Left forelimb (tissue), 1 donor: ENCODE measurements at places on chromosomes 12 and 14.
A peak's percentile ranks its signal among the peaks of the same experiment; 100 is the strongest.

- DNase-seq, result peak; percentile 66
Measured at GRCh38 chr12:53224061-53224896, 7.7 kb downstream of the RARG start.

DNA sequence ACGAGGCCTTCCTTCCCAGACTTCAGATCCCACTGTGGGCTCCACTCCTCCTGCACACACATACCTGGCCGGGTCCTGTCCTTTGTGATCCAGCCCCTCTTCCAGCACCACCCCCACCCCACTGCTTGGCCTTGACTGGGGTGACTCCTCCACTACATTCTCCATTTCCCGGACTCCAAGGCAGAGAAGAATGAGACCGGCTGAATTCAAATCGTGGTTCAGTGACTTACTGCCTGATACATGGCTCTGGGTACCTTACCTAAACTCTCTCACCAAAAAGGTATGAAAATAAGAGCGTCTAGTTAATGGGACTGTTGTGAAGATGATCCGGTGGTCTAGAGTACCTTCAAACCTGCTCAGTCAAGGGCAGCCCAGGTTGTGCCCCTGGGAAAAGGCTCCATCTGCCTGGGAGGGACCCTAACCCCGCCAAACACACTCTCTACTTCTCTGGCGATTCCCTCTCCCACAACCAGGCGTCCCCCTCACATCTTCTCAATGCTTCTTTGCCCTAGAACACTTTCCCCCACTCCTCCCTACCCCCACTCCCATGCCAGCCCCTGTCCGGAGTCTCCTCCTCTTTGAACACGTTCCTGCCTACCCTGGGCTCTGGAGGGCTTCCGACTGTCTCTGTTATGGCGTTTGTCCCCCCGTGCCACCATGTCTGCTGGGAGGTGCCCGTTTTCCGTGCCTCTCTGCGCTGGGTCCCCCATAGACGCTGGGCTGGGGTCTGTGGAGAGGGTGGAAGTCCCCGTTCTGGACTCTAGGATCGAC is 1.5 kb upstream of the ZBTB42 start:
- DNase-seq, result no peak

GRCh38 chr12:113439606-113440030 is 17.4 kb downstream of the SDSL start:
- no peak for DNase-seq

- DNase-seq, result no peak
Measured at GRCh38 chr12:80749456-80749855, 32.7 kb downstream of the MYF5 start.

DNA sequence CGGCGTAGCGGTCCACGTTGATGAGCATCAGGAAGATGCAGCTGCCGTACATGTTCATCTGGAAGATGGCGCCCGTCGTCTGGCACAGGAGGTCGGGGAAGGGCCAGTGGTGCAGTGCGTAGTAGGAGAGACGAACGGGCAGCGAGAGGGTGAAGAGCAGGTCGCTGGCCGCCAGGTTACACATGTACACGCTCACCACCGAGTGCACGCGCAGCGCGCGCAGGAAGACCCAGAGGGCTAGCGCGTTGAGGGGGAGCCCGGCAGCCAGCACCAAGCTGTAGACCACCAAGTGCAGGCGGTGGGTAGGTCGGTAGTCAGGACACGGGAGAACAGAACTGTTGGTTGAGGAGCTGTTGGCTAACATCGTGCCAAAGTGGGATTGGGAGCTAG is 13.7 kb upstream of the CHD4 start:
- no peak for DNase-seq

DNA sequence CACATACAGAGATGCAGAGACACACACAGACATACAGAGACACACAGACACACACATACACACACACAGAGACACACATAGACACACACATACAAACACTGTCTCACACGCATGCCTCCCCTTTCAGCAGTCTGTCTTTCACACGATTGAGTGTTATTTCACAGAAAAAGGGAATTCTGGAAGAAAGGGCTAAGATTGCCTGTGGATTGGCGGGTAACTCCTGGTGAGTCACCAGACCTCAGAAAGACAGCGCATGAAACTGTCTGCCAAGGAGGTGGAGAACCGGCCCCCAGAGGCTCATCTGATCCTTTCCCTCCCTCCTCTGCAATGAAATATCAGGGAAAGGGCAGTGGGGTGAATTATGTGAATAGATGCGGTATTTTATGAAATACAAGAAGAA is 127.2 kb upstream of the GSC start:
- DNase-seq, result no peak

GRCh38 chr12:38156497-38157245 is 159.9 kb upstream of the ALG10B start:
- DNase-seq, result no peak

- DNase-seq, result no peak
Measured at GRCh38 chr14:94768521-94769390, 1.2 kb downstream of the GSC start.

- DNase-seq, result no peak
Measured at GRCh38 chr12:40635141-40635731, 57.0 kb upstream of the CNTN1 start.

- no peak for DNase-seq
Measured at GRCh38 chr12:108792361-108793292, 61.3 kb upstream of the CORO1C start.

- DNase-seq, result no peak
Measured at GRCh38 chr14:22282949-22283348, 306.1 kb downstream of the DAD1 start.

DNA sequence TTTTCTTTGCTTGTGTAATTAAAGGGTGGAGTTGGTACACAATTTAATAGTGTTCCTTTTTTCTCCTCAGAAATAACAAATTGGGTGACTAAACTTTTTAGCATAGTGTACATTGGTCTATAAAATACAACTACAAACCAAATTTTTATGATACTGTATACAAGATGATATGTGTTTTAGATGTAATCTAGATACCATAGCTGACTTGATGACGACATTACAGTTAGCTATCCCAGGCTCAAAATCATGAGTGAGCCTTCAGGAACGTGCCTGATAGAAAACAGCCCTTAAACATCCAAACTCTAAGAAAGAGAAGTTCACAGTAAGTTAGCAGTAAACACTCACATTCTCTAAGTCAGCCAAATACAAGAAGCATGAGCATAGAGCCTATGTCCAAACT is 99.0 kb upstream of the SSTR1 start:
- DNase-seq, result no peak

DNA sequence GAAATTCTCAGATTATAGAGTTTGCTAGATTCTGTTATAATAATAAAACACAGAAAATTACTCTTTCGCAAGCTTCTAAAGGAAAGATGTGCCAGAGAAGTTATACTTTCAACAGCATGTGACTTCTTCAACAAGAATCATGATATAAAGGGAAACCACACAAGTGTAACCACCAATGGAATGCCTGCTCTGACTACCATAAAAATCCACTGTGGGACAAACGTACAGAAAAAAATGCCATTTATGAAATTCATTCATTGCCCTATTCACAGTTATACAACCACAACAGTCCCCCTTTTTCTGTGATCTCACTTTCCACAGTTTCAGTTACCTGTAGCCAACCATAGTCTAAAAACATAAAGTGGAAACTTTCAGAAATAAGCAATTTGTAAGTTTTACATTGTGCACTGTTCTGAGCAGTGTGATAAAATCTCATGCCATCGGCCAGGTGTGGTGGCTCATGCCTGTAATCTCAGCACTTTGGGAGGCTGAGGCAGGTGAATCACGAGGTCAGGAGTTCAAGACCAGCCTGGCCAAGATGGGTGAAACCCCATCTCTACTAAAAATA is 3.2 kb downstream of the CATSPERB start:
- DNase-seq, result no peak

GRCh38 chr12:65643171-65643570 is 181.1 kb upstream of the HMGA2 start:
- no peak for DNase-seq

- no peak for DNase-seq
Measured at GRCh38 chr14:95831041-95831440, 45.6 kb upstream of the TUNAR start.

- no peak for DNase-seq
Measured at GRCh38 chr12:111193496-111193895, 175.4 kb downstream of the PHETA1 start.

DNA sequence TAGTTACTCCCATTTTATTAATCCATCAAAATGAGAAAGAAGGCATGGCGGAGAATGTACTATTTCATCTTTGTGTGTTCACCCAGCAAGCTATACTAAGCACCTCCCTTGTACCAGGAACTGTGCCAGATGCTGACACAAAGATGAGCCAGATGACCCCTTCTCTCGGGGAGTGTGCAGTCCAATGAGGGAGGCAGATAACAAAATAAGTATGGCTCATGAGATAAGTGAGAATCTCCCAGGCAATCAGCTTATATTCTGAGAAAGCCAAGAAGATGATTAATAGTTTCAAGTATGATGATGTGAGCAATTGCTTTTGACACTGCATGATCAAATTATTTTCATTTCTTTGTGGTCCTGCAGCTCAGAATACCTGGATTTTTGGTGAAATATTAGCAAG is 1.3 kb upstream of the TMEM233 start:
- no peak for DNase-seq

GRCh38 chr12:68733661-68734071 is 12.3 kb upstream of the SLC35E3 start:
- DNase-seq, result no peak

DNA sequence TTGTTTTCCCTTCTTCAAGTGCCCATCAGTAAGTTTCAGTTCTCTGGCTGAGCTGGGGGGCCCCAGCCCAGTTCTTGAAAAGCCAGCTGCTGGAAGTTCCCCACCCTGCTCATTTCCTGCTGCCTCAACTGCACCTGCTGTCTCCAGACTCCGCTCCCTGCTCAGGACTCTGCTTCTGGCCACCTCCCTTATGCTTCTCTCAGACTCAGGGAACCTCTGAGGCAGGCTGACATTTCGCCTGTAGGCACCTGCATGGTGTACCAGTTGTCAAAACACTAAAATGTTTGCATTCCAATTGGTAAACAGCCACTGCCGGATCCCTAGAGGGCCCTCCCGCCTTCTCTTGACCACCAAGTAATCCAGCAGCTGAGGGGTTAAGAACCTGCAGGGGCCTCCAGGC is 136.5 kb upstream of the VRK1 start:
- no peak for DNase-seq

- DNase-seq, result no peak
Measured at GRCh38 chr12:30970559-30971197, 44.1 kb downstream of the TSPAN11 start.

- DNase-seq, result no peak
Measured at GRCh38 chr12:75721796-75722195, 210.4 kb upstream of the KRR1 start.

DNA sequence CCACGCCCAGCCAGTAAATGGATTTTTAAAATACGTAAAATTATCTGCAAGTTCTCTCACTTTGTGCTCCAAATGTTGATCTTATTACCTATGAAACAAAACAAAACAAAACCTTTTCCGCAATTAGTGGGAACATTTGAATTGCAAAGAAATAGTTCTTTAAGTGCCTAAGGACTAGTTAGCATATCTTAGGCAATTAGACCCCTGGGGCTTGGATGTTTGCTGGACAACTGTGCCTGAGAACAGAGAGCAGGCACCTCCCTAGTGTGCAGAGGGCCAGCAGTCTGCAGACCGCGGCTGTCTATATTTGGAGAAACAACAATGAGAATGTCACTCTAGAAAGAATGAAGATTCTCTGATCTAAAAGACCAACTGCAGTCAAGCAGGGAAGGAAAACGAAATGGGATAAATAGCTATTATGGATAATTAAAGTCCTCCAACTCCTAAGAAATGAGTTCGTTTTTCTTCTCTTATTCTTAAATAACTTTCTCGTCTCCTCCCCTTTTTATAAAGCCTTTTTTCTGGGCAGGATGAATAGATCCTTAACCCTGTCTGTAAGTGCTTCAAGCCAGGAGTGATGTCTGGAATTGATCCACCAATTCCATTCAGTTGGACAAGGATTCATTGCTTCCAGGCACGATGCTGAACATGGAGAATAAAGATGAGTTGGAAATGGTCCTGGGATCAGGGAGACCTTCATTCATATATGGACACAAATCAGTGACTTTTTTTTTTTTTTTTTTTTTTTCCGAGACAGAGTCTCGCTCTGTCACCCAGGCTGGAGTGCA is 16.2 kb downstream of the SLC17A8 start:
- DNase-seq, result no peak

DNA sequence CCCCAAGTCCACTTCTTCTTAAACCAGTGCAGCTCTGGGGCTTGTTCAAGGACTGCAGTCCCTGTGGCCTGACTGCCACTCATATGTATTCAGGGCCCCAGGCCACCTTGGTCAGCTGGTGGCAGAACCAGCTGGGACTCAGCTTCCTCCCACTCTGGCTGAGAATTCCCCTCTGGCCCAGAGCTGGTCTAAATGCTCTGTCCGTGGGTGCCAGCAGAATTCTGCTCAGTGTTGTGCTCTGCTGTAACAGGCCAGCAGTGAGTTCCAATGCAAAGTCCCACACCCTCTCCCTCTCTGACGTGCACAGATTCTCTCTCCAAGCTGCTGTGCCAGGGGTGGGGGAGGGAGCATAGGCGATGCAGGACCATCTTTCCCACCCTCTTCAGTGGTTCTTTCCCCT is 210.4 kb upstream of the RGS6 start:
- DNase-seq, result no peak

DNA sequence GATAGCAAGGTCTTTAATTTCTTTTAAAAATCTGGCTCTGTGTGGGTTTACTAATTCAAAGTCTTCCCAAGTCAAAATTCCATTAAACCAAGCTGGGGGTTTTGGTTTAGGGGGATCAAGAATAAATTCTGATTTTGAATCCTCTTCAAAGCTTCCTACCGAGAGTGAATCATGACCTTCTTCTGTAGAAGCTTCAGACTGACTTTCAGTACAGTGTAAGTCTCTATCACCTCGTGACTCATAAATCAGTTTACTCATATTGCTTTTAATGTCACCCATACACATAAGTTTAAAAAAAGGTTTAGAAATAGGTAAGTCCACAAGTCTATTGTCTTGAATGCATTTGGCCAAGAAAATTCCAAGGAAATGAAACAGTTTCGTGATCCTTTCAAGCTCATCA is 80.6 kb upstream of the STRN3 start:
- no peak for DNase-seq

DNA sequence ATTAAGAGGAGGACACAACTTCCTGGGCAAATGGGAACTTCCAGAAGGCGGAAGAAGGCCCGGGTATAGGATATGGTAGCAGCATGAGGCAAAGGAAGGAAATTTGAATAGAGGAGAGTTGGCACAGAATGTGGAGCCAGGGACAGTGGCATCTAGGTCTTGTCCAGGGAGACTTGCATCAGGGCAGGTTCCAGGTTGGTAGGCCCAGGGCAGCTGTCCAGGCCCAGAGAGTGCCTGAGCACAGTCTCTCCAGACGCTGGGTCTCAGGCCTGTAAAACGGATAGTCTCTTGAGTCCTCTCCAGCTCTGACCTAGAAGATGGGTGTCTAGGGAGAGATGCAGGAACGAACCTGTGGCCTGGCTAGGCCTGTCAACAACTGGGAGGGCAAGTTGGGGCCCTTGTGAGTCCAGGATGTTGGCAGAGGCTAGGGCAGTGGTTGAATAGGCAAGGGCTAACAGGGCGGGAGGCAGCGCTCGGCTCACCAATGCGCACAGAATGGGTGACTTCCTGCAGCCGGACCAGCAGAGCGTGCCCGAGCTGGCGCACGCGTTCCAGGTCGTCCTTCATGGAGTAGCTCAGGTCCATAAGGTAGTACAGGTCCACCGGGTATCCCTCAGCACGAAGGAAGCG is 9.9 kb downstream of the ITGB7 start:
- no peak for DNase-seq
